ENCODE measurements at places on chromosomes 5 and 9. TPM values are rescaled to one million over a fixed set of nuclear protein-coding genes. Genes with fewer than 3 reads are reported as not detected.

The AK8 gene
- polyA plus RNA-seq = 0.14 TPM

GRCh38 chr5:146541958-146542849, 26.2 kb upstream of the GPR151 start:
- peak; percentile 18 for DNase-seq

- no peak for DNase-seq
These were observed 58.0 kb upstream of the ROR2 start for GRCh38 chr9:92008041-92008440.

DNA sequence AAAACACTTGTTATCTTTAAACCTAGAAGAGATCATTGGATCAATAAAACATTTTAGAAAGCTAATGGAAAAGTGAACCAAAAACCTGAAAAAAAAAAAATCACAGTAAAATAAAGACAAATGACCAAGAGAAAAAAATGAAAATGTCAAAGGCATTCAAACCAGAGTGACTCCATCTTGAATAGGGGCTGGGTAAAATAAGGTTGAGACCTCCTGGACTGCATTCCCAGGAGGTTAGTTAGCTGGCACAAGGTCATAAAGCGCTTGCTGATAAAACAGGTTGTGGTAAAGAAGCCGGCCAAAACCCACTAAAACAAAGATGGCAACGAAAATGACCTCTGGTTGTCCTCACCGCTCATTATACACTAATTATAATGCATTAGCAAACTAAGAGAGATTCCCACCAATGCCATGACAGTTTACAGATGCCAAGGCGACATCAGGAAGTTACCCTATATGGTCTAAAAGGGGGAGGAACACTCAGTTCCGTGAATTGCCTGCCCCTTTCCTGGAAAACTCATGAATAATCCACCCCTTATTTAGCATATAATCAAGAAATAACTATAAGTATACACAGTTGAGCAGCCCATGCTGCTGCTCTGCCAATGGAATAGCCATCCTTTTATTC, 116.7 kb upstream of the NEK6 start:
- no peak for DNase-seq

DNA sequence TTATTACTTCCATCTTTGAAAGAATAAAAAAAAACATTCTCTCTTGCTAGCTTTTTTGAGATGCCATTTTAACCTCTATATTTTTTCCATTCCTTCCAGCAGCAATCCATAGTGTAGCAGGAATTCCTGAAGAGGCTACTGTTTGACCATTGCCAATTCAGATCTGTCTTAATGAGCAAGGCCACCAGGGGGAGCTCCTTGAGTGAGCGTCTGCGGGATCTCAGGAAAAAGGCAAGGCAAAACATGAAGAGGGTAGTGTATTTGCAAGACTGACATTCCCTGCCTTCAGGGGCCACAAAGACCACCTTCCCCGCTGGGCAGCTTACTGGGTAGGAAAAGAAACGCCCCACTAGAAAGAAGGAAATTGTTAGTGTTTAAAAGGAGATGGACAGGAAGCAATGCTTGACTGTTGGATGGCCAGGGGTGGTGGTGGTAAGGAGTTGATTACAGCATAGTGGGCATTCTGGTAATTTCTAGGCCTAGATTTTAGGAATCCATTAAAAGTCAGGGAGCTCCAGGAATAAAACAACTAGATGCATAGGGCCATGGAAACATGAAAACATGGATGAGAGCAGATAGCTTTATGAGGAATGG, 206.6 kb upstream of the HAPLN1 start:
- no peak for DNase-seq

GRCh38 chr5:7827610-7828009, 23.3 kb downstream of the CFAP90 start:
- DNase-seq = no peak

DNA sequence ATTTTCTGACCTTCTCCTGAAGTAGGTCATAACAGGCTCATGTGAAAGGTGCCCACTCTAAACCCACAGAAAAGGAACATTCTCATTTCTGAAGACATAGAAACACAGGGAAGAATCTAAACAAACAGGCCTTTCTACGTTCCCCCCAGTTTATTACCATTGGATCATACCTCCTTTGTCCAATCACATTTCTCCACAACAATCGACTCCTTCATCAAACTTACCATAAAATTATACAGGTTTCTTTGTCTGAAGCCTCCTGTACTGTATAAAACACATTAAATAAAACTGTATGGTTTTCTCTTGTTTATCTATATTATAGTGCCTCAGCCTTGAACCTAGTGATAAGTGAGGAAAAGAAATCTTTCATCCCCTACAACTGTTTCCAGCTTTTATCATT, 340.7 kb downstream of the ENC1 start:
- DNase-seq = no peak

DNA sequence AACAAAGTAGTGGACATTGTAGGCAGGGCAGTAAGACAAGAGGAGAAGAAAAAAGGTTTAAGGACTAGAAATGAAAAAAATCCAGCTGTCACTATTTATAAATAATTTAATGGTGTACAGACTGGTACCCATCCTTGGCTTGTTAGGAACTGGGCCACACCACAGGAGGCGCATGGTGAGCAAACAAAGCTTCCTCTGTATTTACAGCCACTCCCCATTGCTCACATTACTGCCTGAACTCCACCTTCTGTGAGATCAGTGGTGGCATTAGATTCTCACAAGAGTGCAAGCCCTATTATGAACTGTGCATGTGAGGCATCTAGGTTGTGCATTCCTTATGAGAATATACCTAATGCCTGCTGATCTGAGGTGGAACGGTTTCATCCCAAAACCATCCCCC, 62.6 kb upstream of the DMAC1 start:
- DNase-seq = no peak

The PCDHB4 gene
- 0.04 TPM for polyA plus RNA-seq

The HEMGN gene
- polyA plus RNA-seq = not detected

GRCh38 chr5:88399561-88399960, 130.9 kb upstream of the TMEM161B start:
- DNase-seq = no peak

DNA sequence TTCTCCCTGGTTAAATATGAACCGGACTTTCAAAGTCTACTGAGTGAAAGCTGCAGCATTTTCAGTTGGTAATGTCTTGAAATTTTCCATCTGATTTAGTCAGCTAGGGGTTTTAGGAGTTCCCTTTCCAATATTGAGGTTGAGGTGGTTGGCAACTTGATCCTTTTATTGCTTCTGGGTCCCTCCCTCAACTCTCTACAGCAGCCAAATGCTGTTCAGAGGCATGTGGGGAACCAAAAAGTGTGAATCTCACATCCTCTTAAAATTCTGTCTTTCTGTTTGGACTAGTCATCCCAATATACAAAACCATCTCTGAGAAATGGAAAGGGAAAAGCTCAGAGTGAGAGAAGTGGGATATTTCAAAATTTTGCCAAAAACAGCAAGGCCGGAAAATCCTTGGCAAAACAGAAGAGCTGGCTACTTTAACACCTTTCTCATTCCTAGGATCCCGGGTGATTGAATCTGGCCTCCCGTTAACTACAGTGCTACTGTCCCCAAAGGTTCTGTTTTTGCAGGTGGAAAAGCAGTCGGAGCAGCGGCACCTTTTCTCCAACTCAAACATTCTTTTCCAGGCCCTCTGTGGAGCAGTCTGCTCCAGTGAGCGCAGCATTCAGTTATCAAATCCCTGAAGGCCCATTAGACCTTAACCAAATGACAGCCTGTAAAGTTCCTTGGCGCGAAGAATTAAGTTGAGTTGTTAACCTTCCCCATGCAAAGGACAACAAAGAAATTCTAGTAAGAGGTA, 345.9 kb upstream of the NUDT12 start:
- DNase-seq = no peak

GRCh38 chr9:18126831-18127498, 347.0 kb upstream of the ADAMTSL1 start:
- DNase-seq = no peak

DNA sequence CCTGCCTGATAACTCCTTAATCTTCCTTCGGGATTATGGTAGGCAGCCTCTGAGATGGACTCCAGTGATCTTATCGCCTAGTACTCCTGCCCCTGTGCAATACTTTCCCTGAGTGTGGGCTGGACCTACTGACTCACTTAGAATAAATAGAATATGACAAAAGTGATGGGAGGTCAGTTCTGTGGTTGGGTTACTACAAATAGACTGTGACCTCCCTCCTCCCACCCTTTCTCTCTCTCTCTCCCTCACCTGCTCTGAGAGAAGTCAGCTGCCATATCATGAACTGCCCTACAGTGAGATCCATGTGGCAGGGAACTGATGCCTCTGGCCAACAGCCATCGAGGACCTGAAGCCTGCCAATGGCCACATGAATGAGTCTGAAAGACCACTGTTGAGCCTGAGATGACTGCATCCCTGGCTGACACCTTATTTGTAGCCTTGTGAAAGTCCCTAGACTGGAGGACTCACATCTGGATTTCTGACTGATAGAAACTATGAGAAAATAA, 31.7 kb downstream of the NRG2 start:
- DNase-seq = no peak

DNA sequence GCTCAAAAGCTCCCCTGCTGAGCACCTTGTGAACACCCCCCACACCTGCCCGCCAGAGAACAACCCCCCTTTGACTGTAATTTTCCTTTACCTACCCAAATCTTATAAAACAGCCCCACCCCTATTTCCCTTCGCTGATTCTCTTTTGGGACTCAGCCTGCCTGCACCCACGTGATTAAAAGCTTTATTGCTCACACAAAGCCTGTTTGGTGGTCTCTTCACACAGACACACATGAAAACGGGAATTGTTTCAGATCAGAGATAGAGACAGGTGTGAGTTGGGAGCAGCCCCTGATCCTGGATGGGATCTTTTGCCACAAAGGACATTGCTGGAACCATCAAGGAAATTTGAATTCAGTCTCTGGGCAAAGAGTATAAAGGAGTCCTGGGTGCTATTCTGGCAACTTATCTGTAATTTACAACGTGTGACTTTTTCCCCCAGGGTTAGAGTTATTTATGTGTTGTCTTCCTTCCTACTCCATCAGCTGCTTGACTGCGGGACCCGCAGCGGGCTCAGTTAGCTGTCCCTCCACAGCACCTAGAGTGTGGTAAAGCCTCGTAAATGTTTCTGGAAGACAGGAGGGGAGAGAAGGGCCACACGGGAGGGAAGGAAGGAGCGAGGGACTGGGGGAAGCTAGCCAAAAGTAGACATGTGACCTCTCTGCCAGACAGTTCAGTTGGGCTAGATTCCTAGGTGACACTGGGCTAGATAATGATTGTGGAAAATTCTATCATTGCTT, 437.0 kb downstream of the ZNF608 start:
- DNase-seq = no peak

DNA sequence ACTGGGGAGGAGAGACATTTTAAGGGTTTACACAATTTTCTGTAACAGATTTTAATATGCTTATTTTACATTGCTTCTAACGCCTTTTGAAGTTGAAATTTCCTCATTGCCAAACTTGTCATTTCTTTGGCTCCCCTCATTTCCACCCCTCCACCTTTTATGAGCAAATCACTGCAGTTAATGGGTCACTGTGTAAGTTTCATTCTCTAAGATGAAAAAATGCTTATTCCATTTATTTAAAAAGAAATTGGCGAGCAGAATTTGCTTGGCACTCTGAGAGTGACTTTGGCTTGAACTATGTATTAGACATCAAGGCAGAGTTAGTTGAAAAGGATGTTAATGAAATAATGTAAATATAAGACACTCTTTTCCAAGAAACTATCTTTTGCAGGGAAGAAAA, 66.6 kb downstream of the ITGA1 start:
- no peak for DNase-seq

DNA sequence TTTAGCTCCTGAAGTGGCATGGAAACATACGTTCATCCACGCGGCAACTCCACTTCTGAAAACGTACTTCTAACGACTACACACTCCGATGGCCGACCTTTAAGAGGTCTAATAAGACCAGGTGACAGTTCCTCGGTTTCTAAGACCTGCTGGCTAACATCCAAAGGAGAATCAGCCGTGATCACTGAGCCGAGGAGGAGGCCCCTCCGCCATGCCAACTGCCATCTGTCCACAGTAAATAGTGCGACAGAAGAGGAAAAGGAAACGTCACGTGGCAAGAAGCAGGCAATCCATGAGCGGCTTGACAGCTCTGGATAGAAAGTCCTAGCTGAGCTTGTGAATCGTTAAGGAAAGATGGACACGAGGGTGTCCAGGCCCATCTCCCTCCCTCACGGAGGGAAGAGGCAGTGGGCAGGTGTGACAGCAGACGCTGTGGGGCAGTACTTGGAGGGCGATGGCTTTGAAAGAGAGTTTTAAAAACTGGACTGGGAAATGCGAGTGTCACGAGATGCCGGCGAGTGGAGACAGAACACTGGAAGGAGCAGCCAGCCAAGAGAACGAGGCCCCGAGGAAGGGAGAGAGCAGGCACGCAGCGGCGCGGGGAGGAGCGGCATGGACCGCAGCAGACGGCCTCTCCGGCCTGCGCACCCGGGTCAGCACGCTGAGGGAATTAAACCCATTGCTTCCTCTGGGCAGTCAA, 66.7 kb upstream of the TBC1D9B start:
- DNase-seq = no peak

DNA sequence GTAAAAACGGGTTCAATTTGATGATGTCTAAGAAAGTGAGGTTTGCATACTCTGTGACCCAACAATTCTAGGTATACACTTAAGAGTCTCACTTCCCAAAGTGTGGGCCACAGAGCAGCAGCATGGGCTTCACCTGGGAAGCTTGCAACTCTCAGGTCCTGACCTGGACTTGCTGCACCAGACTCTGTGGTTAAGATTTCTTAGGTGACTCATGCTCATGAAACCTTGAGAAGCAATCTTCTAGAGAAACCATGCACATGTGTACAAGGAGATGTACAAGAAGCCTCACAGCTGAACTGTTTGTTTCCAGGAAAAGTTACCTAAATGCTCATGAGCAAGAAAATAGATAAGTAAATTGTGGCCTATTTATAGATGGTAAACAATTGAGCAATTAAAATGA, 30.0 kb downstream of the DNAJC21 start:
- peak; percentile 34 for DNase-seq

GRCh38 chr5:146447734-146448380, 724 bp downstream of the TCERG1 start:
- DNase-seq = no peak

DNA sequence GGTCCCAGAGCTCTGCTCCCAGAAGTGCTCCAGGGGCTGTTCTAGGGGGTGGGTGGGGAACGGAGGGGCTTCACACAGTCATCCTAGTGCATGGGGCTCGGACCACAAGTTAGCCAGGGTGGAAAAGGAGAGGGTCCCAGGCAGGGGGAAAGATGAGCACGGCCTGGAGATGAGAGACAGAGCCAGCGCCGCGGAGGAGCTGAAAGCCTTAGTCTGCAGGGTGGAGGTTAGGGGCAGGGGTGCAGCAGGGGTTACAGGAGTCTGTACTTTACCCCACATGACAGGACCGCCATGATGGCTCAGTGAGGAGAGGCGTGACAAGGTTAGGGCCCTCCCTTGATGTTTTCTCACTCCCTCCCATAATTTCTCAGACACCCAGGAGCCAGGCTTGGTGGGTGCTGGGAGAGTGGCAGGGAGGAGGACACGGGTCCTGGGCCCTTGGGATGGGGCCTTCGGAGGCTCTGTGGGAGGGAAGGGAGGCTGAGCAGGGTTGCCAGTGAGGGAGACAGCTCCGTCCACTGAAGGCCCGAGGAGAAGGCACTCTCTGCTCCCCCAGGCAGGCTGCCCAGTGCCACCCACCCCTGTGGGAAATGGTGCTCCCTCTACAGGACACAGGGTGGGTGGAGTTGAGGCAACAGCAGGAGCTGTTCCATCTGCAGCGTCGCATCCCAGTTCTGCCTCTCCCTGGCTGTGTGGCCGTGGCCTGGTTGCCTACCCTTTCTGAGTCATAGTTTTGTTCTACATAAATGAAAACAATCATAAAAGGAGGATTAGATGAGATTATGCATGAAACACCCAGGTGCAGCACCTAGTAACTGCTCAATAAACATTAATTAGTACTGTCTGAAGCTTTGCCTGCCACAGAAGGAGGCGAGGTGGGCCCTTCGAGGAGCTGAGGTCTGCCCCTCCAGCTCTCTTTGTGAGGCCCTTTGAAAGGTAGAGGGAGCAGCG, 66.2 kb downstream of the NDST1 start:
- no peak for DNase-seq

The STC2 gene
- 185 TPM for polyA plus RNA-seq

The MOB3B gene
- 0.32 TPM for polyA plus RNA-seq

Data from AG04450 (cell line).